ENCODE measurements at places on chromosomes 3 and 15.

DNA sequence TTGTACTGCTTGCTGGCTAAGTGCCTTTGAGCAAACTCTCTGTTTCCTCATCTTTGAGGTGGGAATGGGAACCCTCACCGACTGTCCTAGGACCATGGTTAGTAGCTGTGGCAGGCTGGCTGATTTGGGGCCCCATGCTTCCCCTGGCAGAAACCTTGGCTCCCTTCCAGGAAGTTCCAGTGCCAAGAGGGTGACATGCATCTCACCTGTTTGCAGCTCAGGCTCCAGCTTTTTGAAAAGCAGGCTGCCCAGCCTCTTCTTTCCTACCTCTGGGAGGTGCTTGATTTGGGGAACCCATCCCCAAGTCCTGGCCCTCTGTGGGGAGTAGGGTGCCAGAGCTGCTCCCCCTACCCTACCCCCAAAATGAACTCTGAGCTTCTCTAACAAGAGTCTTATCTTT is 50.8 kb downstream of the RAB11A start:
- no peak for DNase-seq

GRCh38 chr3:107651782-107652181 is 129.0 kb downstream of the BBX start:
- DNase-seq, result no peak

- no peak for DNase-seq
Measured at GRCh38 chr3:194587438-194587931, 45.7 kb downstream of the TMEM44 start.

DNA sequence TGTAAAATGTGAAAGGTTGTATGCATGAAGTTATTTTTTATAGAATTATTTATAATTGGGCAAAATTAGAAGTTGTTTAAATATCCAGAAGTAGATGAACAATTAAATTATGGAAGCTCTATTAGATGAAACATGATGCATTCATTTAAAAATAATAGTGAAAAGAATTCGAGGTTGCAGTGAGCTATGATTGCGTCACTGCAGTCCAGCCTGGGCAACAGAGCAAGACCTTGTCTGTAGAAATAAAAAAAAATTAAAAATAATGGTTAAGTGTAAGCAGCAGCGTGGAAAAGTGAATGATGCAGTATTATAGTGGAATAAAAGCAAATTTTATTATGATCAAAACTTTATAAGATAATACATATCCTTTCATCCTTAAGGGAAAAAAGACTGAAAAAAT is 14.3 kb downstream of the BUB1B start:
- DNase-seq, result no peak

GRCh38 chr3:111691293-111691909 is 96.3 kb upstream of the ZBED2 start:
- DNase-seq, result peak; percentile 21

DNA sequence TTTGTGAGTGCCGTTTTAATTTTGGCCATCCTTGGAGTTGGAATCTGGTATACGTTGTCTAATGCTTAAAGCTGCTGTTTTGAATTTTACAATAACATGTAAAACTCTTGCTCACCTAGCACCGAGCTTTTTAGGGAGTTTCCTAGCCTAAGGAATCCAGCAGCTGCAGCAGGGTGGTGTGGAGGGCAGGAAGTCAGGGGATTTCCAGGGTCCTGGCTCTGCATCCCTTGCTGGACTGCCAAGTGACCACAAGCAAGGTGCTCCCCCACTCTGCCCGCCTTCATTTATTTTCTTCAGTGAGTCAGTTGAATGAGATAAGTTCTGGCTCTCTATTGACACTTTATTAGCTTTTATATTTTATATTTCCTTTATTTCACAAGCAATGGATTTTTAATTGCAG is 113.7 kb downstream of the ATG7 start:
- no peak for DNase-seq

DNA sequence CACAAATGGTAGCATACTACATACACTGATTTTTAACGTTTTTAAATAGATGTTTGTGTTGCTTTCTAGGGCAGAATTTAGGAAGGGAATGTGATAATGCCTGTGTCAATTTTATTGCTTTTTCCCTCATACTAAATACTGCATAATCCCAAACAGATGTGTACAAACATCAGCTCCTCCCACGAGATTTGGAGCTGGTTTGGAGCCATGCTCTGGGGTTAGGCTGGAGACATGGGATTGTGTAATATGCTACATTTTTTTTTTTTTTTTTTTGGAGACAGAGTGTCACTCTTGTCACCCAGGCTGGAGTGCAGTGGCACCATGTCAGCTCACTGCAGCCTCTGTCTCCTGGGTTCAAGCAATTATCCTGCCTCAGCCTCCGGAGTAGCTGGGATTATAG is 80.1 kb downstream of the EBLN2 start:
- no peak for DNase-seq

DNA sequence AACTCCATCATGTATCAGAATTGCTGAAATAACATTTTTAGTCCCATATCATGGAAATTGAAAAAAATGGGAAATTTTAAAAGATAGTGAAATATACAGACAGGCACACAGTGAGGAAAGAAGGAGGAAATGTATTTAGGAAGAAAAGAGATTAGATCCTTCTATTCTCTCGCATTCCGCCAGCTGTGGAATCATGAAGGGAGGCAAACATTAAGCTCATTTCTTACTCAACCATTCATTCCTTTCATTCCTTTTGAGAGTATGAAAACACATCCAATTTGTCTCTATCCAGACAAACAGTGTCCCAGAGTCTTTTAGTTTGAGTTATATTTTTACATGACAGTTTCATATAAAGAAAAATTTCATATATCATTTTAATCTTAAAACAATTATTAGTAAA is 52.5 kb upstream of the KCNMB2 start:
- no peak for DNase-seq

DNA sequence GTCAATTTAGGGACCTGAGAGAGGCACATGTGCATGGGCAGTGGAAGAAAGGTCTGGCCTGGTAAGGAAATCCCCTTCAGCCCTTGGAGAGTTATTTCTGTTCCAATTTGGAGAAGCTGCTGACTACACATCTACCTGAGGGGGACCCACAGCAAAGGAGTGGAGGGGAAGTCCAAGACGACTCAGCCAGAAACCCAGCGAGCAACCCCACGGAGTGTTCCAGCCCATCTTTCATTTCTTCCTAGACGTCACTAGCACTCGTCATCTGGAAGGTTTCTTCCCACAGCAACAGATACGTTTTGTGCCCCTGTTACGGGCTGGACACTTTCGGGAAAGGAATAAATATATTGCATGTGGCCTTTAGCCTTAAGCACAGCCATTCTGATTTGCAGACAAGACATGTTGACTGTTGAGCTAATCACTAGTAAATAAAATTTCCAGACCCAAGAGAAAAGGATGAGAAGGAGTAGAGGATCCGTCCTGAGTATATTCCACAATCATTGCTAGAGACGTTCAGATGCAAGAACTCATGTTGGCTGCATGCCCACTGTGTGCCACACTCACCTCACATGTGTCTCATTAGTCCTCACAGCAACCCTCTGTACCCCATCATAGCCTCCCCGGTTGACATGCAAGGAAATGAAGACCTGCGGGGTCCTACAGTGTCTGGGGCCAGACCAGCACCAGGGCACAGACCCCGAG is 7.8 kb upstream of the FAM174B start:
- no peak for DNase-seq

DNA sequence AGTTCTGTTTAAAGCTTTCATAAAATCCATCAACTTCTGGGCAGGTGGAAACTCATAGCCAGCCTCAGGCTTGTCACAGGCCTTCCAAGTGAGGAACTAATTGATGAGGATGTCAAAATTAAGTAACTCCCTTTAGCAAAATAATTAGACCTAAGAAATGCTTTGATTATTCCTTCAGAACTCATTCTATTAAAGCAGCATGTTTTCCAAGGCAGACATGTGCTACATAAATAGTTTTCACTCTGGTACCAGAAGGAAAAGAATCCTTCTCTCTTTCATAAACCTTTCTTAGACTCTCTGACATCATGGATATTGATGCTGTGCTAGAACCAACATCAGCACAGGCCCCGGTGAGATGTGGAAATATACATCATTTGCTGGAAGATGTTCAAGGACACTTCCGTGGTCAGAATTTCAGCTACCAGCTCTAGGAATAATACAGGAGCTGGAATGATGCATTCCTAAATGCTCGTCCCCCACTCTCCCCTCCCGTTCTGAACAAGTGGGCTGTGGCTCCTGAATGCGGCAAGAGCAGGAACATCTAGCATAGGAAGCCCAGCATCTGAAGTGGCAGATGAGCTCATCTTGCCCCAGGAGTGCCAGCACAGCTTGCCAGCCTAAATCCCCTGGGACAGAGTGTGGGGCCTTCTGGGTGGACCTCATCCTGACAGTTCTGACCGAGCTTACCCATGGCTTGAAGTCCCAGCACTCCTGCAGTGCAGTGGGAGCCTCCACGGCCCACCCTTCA is 82.4 kb downstream of the WWTR1 start:
- DNase-seq, result no peak

DNA sequence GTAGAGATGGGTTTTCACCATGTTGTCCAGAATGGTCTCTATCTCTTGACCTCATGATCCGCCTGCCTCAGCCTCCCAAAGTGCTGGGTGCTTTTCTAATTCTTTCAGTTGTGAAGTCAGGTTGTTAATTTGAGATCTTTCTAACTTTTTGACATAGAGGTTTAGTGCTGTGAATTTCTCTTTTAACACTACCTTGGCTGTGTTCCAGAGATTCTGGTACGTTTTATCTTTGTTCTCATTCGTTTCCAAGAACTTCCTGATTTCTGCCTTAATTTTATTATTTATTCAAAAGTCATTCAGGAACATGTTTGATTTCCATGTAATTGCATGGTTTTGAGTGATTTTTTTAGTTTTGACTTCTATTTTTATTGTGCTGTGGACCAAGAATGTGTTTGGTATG is 63.5 kb upstream of the CCDC54 start:
- no peak for DNase-seq

GRCh38 chr3:8491271-8492144 is 10.1 kb upstream of the LMCD1 start:
- DNase-seq, result no peak

DNA sequence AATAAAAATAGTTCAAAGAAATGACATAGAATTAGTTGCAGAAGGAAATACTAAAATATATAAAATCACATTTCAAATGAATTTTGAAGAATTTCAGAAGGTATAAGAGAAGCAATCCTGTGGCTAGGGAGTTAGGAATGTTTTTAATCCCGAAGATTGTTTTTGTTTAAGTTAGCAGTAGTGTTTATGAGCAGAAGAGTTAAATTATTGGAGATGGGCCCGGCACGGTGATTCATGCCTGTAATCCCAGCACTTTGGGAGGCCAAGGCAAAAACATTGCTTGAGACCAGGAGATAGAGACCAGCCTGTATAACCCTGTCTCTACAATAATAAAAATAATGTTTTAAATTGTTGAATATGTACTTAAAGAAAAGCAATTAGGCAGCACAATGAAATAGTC is 432.5 kb downstream of the MFSD1 start:
- DNase-seq, result no peak

GRCh38 chr3:122934251-122934650 is 93.3 kb downstream of the SEMA5B start:
- DNase-seq, result no peak

- DNase-seq, result no peak
Measured at GRCh38 chr15:58296276-58296675, 135.5 kb upstream of the LIPC start.

DNA sequence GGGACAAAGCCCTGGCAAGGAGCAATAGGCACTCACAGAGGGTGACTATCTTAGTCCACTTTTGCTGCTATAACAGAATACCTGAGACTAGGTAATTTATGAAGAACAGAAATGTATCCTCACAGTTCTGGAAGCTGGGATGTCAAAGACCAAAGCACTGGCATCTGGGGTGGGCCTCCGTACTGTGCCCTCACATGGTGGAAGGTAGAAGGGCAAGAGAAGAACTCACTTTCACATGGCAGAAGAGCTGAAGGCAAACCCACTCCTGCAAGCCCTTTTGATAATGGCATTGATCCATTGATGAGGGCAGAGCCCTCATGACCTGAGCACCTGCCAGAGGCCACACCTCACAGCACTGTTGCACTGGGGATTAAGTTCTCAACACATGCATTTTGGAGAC is 173.4 kb upstream of the C2CD4B start:
- no peak for DNase-seq

- no peak for DNase-seq
Measured at GRCh38 chr3:135325096-135325495, 530.0 kb downstream of the EPHB1 start.

Data from CD4-positive, alpha-beta T cell treated with Interleukin-6 for 4 hours (primary cell).